ENCODE measurements at places on chromosomes 6 and 20.

DNA sequence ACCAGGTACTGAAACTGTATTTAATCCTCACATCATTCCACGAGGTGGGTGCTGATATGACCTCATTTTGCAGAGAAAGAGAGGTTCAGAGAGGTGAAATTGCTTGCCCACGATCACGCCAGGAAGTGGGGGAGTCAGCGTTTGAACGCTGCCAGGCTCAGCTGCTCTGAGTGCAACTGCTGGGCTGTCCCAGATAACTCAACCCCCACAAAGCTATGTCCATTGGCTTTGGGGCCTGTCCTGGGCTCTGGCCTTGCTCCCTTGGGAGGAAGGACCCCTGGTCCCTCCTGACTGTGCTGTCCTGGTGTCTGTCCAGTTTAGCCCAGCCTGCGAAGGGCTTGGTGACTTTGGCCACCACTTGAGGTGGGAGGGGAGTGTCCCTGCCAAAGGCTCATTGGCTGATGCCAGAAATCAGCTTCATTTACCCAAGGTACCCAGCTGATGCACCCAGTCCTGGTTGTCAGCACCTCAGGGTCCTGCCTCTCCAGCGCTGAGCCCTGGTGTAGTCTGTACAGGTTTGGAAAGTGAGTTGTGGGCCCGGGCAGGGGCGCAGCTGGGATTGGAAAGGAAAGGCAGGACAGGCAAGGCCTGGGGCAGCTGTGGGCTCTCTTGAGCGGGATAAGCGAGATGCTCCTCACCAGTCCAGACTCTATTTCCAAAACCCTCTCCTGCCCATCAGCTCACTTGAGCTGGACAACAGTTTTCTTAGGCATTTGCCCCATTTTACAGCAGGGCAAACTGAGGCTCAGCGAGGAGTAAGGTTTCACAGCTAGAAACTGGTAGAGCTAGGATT is 38.5 kb downstream of the SUN5 start:
- DNase-seq = peak; percentile 2

GRCh38 chr6:135094403-135094821 is 39.8 kb upstream of the HBS1L start:
- no peak for DNase-seq

DNA sequence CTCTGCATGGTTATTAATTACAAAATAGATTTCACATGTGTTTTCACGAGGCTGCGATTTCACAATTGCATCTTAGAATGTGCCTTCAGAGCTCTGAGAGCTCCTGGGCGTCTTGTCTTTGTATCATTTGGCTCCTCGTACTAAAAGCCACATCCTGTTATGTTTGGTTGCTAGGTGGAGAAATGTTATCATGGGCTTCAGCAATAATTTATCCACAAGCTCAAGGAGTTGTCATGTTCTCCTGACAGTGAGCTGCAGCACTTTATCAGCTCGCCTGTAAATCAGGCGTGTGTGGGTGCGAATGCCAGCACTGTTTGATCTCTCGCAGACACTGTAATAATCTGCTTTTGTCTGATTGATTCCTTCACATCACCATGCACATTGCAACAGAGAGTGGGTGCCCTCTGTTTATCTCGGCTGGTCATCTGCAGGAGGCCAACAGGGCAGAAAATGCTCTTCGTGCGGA is 218.6 kb upstream of the ZFP64 start:
- DNase-seq = no peak

- no peak for DNase-seq
Observed at GRCh38 chr20:62816884-62817873, at the start of gene COL9A3. TSS of gene COL9A3 (plus strand) at chr20:62817050. CDS start at chr20:62817065, 15 bp downstream.
